ENCODE measurements at places on chromosomes 3 and 15.
A peak's percentile ranks its signal among the peaks of the same experiment; 100 is the strongest.

DNA sequence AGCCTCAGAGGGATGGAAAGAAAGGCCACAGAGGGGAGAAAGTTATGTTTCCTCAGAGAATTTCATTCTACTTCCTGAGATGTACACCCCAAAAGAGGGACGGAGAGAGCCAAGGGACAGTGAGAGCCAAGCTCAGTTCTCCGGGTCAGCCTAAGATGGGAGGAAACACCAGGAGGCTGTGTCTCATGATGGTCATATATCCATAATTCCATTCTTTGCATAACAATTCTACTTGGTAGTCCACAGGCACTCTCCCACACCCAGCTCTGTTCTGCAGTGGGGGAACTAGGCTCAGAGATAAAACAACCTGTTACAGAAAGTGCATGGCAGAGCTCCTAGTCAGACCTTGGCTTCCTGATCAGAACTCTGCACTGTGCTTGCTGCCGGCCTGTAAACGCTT lies 54.4 kb downstream of the WDR76 start:
- DNase-seq, result no peak

DNA sequence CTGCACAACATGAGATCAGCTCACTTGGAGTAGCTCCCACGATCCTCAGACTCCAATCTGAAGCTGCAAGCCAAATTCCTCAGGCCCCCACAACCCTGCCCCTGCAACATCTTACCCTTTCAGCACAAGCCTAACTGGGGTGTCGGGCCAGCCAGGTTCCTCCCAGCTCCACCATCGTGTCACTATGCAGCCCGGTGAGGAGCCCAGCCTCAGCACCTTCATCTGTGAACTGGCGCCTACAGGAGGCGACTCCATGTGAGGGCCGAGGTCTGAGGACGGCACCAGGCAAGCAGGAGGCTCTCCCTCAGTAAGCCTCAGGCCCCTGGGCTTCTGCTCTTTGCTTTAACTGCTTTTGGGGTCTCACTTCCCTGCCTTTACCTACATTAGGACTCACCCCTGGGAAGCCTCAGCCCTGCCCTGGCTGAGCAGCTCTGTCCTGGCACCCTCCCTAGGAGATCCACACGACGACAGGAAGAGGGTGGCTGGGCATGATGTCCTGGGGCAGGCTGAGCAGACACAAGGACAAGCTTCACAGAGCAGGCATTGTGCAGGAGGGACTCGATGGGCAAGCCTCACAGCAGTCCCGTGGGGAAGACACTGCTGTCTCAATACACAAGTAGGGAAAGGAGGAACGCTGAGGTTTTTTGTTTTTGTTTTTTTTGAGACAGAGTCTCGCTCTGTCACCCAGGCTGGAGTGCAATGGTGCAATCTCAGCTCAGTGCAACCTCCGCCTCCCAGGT lies 104.6 kb downstream of the ADAMTS17 start:
- no peak for DNase-seq

DNA sequence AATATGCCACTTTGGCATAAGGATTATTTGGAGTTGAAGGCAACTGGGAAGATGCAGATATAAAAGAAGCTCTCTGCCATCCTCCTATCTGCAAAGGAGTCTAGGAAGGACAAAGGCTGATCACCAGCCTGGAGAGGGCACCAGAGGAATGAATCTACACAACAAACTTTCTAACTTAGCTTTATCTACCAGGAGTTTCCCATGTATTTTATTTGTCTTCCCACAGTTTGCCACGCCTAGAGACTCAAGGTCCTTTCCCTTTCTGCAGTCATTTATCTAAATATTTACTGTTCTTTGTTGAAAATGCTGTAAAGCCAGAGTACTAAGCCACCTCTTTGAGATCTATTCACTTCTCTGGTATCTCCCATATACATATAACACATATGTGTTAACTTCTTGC lies 32.2 kb downstream of the GPR176 start:
- DNase-seq, result peak; percentile 15

- no peak for DNase-seq
Measured at GRCh38 chr15:40416056-40416455, 10.5 kb downstream of the IVD start.

DNA sequence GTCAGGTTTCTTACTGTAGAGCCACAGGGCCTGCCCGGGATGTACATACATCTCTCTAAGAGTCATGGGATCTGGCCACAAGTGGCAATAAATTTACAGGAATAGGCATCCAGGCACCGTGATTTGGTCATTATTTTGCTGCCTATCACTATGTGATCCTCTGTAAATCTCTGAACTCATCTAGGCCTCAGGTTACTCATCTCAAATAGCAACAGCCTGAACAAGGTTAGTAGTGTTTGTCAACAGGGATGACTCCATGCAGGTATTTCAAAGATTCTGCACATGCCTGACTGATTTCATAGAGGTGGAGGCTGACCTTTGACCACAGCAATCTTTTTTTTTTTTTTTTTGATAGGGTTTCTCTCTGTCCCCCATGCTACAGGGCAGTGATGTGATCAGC lies 88.8 kb upstream of the TBL1XR1 start:
- no peak for DNase-seq

DNA sequence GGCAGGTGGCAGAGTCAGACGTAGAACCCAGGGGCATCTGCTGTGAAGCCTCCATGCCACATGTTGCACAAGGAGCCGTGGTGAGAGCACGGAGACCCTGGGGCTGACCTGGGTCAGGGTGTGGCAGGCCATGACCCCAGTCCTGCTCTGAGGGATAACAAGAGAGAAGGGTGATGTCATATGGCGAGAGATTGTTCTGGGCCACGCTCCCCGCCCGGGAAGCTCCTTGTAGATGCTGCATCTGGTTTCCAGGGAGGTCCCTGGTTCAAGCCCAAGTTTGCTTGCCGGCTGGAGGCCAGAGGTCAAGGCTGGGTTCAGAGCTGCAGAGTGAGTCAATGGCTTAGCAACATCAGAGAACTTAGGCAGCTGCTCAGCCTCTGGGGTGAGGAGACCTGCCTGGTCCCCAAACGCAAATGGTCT lies 17.3 kb downstream of the FGD5 start:
- no peak for DNase-seq

- DNase-seq, result no peak
Measured at GRCh38 chr15:80568298-80568697, 126.8 kb upstream of the ABHD17C start.

DNA sequence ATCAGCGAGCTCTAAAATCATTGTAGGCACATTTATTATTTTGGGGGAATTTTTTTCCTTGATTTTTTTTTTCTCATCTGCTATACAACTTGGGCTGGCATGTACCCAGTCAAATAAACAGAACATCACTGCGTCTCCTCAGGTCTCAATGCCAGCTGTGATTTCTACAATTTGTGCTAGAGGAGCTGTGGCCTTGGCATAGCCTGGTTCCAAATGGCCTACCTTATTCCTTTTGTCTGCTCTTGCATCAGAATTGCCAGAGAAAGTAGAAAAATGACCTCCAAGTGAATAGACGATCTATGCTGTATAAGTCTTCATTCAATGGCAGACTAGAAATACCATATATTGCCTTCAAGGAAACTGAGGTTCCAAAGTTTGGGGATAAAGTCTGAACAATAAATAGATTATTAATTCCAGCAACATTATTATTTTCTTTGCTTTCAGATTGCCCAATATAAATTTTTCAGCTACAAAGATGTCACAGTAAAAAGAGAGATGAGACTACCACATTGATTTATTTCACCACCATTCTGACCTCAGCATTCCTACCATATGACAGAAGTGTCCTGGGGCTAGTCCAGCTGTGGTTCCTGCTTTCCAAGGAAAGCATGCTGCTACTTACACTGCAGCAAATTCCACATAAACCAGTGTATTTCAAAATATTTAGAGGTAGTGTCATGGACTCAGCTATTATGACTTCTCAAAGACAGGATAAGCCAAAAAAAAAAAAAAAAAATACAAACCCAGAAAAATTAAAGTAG lies 493.9 kb upstream of the ZNF385D start:
- DNase-seq, result no peak

GRCh38 chr3:38149708-38150107 lies 11.2 kb downstream of the MYD88 start:
- DNase-seq, result no peak

DNA sequence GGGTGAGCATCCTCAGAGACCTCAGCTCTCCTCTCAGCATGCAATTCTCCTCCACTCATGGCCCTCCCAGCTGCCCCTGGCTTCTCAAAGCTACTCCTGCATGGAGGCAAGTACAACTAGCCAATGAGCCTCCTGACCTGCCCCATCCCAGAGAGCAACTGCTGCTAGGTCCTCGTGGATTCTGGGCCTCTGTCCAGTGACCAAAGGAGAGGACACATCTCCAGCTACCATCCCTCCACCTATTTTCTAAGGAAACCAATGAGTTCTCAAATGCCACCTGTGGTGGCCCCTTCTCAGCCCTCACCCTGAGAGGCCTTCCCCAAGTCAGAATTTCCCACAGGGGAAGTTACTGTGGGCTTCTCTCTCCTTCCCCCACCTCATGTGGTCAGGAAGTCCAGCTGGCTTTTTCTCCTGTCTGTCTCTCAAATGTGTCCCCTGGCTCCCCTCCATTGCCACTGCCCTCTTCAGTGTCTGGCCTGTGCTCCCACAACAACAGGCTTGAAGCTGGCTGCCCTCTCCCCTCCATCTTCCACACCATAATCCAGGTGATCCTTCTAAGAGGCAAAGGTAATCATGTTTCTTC lies 43.0 kb downstream of the LIPC start:
- no peak for DNase-seq

DNA sequence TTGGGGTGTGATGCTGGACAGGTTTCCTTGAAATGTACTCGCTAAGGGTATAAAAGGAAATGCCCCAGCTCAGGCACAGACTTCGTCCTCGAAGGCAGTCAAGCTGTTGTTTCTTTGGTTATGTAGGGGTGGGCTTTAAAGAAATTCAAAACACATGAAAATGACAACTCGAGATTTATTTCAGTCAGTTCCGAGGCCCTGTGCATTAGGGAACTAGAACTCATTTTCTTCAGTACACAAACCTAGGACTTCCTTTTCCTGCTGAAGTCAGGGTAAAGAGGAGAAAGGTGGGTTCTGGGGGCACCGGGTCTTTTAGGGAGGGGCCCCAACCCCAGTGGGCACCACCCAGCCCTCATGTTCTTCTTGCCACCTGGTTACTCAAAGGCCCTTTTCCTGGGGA lies 7.7 kb downstream of the CCR9 start:
- DNase-seq, result no peak

GRCh38 chr3:129027544-129027880 lies 26.4 kb downstream of the EFCC1 start:
- no peak for DNase-seq

- peak; percentile 12 for DNase-seq
Measured at GRCh38 chr15:99167201-99167600, 62.3 kb downstream of the SYNM start.

GRCh38 chr3:63584681-63585080 lies 67.8 kb upstream of the SNTN start:
- DNase-seq, result no peak

GRCh38 chr3:124839896-124840295 lies 47.3 kb downstream of the ITGB5 start:
- DNase-seq, result no peak

DNA sequence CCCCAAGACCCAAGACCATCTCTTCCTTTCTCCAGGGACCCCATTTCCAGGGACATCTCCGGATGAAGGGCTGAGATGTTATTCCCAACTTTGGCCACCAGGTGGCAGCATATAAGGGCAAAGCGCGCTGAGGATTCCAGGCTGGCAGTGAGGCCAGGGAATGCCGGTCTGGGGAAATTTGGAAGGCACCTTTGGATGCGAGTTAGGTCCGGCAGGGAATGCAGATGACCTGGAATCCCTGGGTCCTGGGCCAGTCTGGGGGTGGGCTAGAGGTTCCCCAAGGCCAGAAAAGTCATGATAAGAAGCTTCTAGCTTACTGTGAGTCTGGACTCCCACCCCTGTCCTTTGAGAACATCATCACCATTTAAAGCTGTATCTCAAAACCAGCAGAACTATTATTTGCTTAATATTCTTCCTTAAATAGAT lies 1.6 kb upstream of the CHST13 start:
- no peak for DNase-seq

- no peak for DNase-seq
Measured at GRCh38 chr3:67090474-67090873, 92.4 kb downstream of the KBTBD8 start.

GRCh38 chr15:66859688-66860253 lies 157.7 kb downstream of the SMAD6 start:
- no peak for DNase-seq

- DNase-seq, result no peak
Measured at GRCh38 chr3:64133272-64133671, 92.0 kb downstream of the PRICKLE2 start.

- no peak for DNase-seq
Measured at GRCh38 chr3:15514663-15515340, 6.7 kb downstream of the COLQ start.

GRCh38 chr15:48966595-48967301 lies 3.0 kb upstream of the SHC4 start:
- no peak for DNase-seq

- no peak for DNase-seq
Measured at GRCh38 chr3:24548278-24548677, 53.6 kb upstream of the THRB start.

GRCh38 chr3:186705882-186706780 lies 11.0 kb upstream of the KNG1 start:
- DNase-seq, result no peak

GRCh38 chr3:20091331-20092047 lies 51.2 kb downstream of the KAT2B start:
- DNase-seq, result no peak

- no peak for DNase-seq
Measured at GRCh38 chr15:47678040-47678439, 39.3 kb upstream of the SEMA6D start.

- no peak for DNase-seq
Measured at GRCh38 chr3:42451546-42452230, 41.3 kb upstream of the LYZL4 start.

DNA sequence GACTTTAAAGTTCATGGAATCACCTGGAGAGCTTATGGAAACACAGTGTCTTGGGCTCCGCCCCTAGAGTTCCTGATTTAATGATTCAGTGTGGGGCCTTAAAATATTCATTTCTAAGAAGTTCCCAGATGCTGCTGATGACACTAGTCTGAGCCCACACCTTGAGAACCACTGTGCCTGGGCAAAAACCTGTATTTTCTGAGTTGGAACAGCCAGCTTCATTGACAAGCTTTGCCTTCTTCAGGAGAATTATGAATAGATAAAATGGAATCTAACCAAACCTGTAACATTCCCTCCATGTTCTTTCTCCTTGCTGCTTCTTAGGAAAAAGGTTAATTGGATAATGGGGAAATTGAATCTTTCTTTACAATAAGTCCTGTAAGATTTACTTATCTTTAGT lies 490.7 kb downstream of the DIPK2A start:
- DNase-seq, result no peak

DNA sequence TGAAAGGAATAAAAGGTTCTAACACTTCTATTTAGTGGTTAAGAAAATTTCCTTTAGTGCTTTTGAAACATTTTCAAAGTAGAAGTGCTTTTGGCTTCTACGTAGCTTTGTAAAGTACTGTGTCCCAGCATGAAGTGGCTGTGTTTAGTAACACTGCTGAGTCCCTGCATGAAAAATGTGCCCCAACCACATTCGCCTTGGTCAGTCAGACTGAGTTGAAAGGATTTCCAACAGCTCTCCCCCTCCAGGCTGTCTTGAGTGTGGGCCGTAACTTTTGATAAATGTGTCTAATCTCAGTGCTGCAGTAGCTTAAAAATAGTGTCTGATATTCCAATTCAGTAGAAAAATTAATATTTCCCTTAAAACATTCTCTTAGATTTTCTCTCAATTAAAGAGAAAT lies 115.0 kb downstream of the NR1D2 start:
- DNase-seq, result no peak

GRCh38 chr3:37241880-37242279 lies 67.5 kb upstream of the LRRFIP2 start:
- no peak for DNase-seq

All from renal pelvis (tissue), 12 donors.